ENCODE measurements at places on chromosomes 2 and 18.
A peak's percentile ranks its signal among the peaks of the same experiment; 100 is the strongest.

GRCh38 chr2:76446872-76447271, 736.2 kb upstream of the GCFC2 start:
- no peak for DNase-seq

- no peak for DNase-seq
These were observed 34.9 kb upstream of the PTPN4 start for GRCh38 chr2:119724656-119725485.

DNA sequence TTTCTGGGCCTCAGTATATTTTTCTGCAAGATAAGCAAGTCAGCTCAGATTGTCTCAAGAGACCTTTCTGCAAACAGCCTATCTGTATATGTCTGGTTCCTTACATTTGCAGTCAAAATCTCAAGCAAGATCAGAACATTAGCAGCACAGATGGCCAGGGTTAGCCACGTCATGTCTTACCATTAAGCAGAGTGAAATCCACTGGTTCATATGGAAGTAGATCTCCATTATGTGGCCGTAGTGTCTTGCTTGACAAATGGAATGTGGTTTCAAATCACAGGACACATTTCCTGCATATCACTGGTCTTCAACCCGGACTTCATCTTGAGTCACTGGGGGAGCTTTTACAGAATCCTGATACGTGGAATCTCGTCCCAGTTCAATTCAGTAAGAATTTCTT, 500.2 kb downstream of the FBXO15 start:
- no peak for DNase-seq

DNA sequence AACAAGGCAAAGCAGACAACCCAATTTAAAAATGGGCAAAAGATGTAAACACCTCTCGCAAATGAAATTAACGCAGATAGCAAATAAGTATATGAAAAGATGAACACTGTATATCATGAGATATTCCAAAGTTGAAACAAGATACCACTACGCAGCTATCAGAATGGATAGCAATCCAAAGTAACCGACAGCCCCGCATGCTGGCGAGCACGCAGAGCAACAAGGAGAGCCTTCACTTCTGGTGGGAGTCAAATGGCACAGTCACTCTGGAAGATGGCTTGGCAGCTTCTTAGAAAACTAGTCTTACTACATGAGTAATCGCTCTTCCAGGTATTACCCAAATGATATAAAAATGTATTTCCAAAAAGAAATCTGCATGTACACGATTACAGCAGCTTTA, 1.4 kb downstream of the NDUFA10 start:
- no peak for DNase-seq

- no peak for DNase-seq
These were observed 55.9 kb upstream of the ATL2 start for GRCh38 chr2:38432820-38433606.

DNA sequence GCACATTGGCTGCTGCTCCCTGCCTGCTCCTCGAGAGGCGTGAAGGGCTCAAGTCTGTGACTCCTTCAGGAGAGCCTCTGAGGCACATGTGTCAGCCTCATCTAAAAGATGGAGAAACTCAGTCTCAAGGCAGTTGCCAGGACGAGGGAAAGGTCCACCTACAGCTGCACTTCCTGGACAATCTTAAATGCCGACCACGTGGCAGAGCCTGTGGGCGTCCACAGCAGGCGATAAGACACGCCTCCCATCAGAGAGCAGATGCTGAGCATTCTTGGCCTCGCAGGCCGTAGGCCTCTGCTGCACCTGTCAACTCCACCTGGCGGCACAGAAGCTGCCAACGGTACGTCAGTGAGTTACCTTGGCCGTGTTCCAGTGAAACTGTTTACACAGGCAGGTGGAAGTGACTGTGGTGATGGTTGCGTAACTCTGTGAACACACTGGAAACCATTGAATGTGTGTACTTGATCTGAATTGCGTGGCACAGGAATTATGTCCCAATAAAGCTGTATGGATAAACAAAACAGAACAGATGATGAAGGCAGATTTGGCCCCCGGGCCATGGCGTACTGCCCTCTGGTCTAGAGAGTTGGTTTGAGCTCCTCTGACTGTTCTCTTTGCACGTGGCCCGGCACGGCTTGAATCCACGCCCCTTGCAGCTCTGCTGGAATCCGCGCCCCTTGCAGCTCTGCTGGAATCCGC, 114.5 kb downstream of the RNF144A start:
- peak; percentile 99 for DNase-seq

DNA sequence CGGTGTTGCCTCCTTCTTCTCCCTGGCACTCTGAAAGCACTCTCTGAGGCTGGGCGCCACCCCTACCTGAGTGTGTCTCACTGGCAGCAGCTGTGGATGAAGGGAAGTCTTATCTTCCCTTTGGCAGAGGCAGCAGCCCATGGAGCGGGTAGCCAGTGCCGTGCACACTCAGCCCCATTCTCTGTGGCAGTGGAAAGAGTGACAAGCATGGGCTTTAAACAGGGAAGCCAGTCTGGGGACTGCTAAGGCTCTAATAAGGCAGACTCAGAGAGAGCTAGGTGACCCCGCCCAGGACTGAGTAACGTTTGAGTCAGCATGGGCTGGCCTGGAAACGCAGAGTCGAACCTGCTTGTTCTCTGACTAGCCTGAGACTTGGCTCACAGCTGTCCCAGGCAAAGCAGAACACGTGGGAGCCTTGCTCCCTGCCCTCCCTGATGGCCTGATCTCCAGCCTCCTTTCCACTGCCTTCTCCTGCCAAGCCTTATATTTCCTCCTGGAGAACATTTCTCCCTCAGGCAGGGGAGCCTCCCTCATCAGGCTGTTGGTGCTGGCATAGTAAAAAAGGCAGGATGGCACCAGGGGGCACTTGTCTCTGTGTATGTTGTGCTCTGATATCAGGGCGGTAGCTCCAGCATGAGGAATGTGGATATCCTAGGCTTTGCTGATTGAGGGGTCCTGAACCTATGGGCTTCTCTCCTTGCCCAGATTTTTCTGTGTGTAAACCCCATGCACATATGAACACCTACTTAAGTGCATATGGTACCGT, 93.9 kb upstream of the LGALSL start:
- no peak for DNase-seq

- no peak for DNase-seq
These were observed 15.9 kb downstream of the LTBP1 start for GRCh38 chr2:32962690-32963089.

DNA sequence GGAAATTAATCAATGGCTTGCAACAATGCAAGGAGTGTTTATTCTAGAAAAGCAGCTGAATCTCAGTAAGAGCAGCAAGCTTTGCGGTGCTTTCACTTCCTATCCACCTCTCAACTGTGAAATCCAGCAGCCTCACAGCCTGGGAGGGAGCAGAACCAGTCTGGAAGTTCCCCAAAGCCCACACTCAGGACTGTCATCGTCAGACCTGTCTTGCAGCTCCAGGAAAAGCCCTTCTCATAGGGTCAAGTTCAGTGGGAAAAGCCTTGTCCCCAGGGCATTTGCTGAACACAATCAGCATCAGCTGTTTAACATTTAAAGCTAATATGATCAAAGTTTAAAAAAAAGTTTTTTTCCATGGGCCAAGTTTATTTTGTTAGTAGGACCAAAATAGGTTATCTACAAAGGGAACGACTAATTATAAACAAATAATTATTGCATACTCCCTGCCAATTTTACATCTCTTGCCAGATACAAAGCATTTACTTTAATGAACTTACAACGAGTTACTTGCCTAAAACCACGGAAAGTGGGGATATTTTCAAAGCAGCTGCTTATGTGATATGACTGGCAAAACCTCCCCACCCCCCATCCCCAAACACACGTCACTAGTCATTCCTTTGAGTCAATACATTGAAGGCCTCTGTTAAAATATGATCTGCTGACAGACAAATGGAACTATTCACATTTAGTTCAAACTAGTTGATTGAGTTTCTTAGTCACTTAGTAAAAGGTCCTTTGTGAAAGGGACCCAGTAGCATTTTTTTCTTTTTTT, 36.8 kb downstream of the PARD6G start:
- no peak for DNase-seq

- no peak for DNase-seq
These were observed 10.0 kb upstream of the DES start for GRCh38 chr2:219408204-219408603.

DNA sequence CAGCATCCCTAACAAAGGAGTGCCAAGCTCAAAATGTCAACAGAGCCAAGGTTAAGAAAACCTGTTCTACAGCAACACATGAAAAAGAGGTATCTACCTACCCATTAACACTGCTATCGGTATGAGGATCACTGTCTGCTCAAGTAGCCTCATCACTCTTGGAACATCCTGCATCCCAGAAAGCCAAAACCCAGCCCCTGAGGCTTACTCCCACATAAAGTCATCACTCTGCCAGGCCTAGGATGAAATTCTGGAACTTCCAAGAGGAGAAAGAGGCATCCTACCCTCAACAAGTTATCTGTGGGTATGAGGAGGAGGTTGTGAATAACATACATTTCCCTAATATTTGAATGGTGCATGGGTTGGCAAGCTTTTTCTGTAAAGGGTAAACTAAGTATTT, 25.5 kb downstream of the CDH2 start:
- no peak for DNase-seq

DNA sequence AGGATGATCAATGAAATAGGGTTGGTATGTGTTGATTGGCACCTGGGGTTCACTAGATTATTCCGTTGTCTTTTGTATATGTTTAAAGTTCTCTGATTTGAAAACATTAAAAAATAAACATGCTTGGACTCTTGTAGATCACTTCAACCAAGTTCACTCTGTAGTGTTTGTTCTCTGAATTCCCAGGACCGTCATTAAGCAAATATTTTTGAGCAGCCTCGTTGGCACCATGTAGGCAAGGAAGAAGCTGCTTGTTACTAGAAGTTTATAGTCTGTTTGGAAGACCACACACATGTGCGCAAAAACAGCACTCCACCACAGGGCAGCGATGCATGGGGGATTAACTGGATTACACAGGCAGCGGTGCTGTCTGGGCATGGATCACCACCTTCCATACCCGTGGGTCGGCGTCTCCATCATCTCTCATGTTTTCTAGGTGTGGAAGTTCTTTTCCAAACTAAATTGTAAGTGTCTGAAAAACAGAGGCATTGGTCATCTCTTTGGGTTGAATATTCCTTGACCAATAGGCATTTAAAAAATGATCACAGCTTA, 212.2 kb downstream of the FHOD3 start:
- no peak for DNase-seq

DNA sequence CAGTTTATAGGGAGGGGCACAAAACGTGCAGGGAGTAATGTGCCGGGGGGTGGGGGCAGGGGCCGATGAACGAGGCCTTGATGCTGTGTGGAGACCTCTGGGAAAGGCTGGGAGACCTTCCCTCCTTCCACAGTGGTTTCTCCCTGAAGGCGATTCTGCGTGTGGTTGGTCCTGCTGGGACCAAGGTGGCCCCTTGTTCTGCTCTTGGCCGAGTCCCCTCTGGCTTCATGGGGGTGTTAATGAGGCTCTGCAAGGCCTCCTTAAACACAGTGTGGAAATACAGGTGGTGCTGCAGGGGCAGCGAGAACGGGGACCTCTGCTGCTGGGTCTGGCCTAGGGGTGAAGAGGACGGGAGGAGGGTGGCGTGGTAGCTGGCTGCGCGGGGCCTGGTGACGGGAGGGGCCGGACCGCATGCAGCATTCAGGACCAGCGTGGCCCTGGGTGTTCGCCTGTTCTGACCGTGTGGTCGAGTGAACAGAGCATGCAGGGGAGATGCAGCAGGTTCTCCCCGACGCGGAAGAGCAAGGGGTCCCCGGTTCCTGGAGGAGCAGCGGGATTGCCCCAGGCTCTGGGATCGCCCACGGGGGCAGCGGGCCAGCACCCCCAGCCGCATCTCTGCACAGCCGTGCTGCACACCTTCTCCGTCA, 42.1 kb upstream of the KCNG2 start:
- no peak for DNase-seq

DNA sequence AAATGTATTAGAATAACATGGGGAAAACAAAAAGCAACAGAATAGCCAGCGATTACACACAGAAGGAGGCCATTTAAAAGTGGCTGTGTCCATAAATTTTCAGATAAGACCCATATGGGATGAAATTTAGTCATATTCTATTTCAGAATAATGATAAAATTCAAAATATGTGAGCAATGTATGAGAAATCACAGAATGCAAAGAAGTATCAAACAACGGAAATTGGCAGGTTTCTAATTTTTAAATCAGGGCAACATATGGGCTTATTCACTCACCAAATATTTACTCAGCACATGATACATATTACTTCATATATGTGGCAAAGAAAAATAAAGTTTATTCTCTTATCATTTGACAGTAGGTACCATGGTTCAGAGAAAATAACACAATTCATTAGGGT, 208.5 kb downstream of the GRB14 start:
- DNase-seq, result no peak

DNA sequence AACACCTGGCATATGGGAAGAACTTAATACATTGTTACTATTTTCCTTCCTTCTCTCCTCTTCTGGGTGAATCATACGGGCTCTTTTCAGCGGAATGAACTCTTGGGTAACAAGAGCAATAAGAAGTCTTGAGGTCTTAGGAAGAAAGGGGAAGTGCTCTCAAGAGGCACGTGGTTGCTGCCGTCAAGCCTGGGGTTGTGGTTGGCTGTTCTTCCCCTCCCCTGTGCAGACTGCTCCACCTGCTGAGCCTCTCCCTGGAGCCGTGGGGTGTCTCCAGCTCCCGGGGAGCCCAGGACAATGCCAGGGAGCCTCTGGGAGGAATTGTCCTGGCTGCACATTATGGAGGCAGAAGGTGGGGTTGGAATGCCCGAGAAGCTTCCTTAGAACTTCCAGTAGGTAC, 19.4 kb downstream of the TOGARAM2 start:
- no peak for DNase-seq

DNA sequence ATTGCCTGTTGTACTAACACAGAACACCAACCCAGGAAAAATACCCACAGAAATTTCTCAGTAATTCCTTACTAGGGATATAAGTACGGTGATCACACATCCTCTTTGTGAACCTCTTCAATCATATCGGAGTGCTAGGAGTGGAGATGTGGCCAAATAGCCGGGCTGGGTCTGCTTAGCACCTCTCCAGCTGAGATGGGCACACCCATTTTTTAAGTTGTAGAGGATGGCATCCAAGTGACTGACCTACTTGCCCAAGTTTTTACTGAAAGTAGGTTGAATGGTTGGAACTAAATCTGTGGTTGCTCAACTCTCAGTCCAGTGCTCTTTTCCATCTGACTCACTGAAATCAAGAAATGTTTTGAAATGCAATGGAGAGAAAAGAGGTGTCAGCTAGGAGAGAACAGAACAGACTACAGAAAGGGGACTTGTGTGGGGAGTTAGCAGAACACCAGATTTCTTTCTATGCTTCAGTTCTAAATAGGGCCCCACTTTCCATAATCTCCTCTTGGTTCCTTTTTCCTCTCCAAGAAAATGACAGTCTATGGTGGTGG, 68.7 kb upstream of the FSHR start:
- DNase-seq, result no peak

DNA sequence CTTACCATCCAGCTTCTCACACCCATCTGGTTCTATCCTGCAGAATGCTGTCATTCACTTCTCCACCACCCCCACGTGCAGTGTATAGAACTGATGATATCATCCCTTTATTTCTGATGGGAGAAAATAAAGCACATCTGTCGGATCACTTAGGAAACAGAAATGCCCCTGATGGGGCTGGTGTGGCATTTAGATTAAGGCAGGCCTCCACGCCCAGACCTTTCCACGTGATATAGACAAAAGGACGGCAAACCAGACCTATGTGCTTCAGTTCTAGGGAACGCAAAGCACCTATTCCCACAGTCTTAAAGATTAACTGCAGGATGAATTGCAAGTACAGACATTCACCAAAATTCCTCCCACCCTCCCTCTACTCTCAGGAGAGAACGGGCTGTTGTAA, 27.6 kb upstream of the CABLES1 start:
- DNase-seq, result no peak
